Endodermal cell (in vitro differentiated cells): ENCODE measurements at places on chromosomes 13 and 19.
A peak's percentile ranks its signal among the peaks of the same experiment; 100 is the strongest.

DNA sequence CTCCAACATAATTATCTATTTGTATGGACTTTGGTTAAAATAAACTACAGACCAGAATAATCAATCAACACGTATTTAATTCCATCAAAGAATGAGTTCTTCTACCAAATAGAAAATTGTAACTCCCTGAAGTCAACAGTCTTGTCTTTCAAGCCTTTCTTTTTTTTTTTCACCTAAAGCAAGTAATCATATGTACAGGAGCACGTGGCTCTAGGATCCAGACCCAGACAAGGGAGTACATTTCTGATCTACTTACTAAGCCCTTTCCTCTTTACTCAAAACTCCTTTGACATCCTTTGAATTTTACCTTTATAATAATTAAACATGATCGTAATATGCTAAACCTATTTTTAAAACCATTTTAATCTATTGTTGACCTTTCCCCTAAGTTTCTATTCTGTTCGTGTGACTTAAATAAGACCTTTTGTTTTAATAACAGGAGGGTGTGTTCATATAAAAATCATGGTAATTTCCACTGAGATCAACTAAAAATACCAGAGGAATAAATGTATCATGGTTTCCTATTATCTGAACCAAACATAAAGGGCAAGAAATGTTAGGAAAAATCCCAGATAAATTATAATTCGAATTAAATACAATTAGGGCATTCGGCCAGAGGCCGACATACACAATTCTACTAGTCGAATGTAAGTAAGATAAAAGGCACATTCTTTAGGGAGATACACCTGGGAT, 1.7 kb downstream of the SLC7A1 start:
- DNase-seq: no peak

- DNase-seq: no peak
Measured at GRCh38 chr13:67235265-67235664, 5.1 kb upstream of the PCDH9 start.

- DNase-seq: peak; percentile 28
Measured at GRCh38 chr13:45433381-45433790, 15.2 kb upstream of the SLC25A30 start.

GRCh38 chr19:13882419-13882795, 5.5 kb downstream of the NANOS3 start:
- DNase-seq: no peak

GRCh38 chr19:28710278-28710677, 502.7 kb downstream of the UQCRFS1 start:
- no peak for DNase-seq

GRCh38 chr19:5571777-5572176, 4.0 kb upstream of the TINCR start:
- DNase-seq: no peak

DNA sequence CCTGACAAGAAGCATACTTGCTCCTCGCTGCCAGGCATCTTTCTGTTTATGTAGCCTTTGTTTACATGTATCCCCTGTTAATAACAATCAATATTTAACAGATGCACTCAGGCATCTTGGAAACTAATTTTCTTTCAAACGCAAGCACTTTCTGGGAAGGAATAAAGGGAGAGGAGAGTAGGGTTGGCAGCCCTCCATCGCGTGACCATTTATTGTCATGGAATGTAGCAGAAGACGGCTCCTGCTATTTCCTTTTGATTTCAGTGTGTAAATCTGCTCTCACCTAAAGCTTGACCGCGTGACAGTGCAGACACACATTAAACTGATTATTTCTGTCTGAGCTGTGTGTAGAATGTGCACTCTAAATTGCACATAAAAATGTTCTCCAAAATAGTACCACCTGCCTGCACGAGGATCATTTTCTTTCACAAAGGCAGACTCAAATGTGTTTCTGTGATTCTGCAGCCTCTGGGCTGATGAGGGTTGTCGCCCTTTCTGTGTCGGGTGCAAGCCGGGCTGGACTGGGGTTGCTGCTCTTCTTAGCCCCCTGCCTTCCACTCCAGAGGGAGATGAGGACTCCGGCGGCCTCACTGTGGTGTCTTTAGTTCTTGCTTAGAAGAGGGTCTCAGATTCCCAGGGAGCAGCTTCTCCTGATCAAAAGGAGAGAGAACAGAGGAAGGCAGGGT, 223.5 kb upstream of the MAB21L1 start:
- no peak for DNase-seq

- no peak for DNase-seq
Measured at GRCh38 chr13:50521831-50522149, 321.7 kb downstream of the DLEU7 start.
